ENCODE measurements at places on chromosomes 5 and 9.

DNA sequence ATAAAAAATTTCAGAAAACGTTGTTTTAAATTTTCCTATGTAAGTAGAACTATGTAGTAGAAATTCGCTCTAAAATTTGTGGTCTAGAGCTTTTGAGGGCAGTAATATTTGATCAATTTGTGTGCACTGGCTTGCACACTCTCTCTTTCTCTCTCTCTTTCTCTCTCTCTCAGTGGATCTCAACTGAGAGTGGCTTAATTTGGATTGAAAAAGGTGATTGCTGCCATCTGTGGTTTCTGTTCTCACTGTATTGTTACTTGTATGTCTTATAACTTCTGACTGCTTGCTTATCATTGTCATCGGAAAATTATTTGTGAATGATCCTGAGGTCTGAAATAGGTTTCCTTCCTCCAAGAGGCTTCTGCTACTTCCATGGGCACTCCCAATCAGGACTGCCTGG, 368.2 kb downstream of the KCTD16 start:
- DNase-seq, result no peak

DNA sequence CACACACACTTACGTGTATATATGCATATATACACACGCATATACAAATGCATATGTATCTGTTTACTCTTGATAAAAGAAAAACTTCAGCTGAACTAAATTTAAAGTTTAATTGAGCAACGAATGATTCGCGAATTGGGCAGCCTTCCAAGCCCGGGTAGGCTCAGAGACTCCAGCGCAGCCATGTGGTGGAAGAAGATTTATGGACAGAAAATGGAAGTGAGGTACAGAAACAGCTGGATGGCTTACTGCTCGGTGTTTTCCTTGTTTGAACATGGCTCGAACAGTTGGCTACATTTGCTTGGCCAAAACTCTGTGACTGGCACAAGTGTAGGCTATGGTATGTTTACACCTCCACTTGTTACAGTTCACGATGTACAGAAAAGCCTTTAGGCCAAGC, 239.3 kb upstream of the PRDM9 start:
- peak; percentile 17 for DNase-seq

DNA sequence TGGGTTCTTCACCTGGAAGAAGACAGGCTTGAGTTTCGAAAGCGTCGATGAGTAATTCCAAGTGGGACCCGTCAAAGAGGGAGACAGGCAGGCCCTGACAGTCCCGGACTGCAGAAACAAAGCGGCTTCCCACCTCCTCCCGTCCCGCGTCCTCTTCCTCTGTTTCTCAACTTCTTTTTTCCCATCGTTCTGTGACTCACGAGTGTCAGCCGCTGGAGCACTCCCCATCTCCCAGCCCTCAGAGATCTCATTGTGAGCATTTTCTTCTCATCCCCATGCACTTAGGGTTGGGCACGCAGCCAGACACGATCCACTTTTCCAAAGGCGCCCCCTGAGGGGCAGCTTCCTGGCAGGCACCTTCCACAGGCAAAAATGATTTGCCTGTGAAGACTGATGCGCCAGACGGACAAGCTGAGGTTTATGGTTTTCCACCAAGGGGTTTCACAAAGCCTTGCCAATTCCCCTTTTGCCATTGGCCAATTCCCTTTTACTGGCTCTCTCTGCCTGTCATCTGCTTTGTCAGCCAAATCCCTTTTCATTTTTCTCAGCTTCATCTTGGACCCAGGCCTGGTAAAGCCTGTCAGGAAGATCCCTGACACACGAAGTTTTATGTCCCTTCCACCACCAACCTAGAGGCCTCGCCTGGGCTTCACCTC, 86.5 kb upstream of the ANKRD55 start:
- no peak for DNase-seq

GRCh38 chr9:106277966-106278365, 583.6 kb downstream of the TMEM38B start:
- DNase-seq, result no peak

GRCh38 chr9:27784847-27785713, 211.8 kb upstream of the C9orf72 start:
- no peak for DNase-seq

DNA sequence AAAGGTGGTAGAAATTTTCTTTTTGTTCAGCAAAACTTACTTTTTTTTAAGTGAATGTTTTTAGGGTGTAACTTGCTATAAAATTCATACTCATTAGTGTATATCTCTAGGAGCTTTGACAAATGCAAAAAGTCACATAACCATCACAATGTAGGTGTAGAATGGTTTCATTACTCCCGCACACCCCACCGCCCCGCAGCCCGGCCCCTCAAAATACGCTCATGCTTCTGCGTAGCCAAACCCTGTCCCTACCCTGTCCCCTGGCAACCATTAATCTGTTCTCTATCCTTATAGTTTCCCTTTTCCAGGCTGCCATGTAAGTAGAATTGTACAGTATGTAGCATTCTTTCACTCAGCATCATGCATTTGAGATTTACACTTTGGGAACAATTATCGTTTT, 9.2 kb upstream of the PRLR start:
- no peak for DNase-seq

DNA sequence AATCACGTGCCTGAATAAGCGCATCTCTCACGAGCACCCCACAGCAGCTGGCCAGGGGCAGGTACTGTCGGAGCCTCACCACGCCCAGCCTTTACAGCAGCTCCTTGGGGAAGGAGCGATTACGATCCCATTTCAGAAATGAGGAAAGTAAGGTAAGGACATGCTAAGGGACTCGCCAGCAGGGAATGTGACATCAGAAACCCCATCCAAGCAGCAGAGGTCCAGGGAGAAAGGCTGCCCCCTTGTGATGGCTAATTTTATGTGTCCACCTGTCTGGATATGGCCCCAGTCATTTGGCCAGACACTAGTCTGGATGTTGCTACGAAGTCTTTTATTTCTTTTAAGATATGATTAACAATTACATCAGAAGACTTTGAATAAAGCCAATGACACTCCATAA, 77.3 kb downstream of the UBE2QL1 start:
- peak; percentile 64 for DNase-seq

- DNase-seq, result peak; percentile 52
Observed at GRCh38 chr9:110623462-110624025, 44.0 kb upstream of the SVEP1 start.

DNA sequence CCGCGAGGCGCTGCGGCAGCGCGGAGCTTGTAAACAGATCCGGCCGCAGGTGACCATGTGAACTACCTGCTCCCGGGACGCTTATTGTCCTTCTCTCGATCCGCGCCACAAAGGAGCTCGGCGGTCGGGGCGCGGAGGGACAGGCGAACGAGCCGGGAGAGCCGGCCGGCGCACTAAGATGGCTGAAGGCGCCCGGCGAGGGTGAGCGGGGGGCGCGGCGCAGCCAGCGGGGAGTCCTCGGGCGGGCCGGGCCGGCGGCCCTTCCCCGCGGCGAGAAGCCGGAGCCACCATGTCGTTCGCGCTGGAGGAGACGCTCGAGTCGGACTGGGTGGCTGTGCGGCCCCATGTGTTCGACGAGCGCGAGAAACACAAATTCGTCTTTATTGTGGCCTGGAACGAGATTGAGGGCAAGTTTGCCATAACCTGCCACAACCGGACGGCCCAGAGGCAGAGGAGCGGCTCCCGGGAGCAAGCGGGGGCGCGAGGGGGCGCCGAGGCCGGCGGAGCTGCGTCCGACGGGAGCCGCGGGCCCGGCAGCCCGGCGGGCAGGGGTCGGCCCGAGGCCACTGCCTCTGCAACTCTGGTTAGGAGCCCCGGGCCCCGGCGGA, 535 bp downstream of the JMY start:
- DNase-seq, result peak; percentile 16

GRCh38 chr9:36995927-36996705, 38.0 kb downstream of the PAX5 start:
- peak; percentile 62 for DNase-seq

- DNase-seq, result no peak
Observed at GRCh38 chr9:102975251-102975650, 19.9 kb upstream of the CYLC2 start.

DNA sequence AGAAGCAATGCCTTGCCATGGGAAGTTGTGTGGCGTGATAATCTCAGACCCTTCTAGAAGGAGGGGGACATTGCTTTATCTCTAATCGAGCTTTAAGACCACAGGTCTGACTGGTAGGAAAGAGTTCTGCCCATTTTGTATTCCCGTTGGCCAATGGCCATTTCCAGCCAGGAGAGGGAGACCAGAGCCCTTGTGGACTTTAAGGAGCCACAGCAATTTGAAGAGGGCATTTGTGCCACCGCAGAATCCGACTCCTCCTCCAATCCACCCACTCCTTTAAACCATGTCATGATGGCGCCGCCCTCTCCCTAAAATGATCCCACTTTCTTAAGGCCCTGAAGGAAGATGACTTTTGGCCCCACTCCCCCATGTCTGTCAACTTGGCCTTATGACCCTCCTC, 560.5 kb upstream of the ADAMTS16 start:
- no peak for DNase-seq

DNA sequence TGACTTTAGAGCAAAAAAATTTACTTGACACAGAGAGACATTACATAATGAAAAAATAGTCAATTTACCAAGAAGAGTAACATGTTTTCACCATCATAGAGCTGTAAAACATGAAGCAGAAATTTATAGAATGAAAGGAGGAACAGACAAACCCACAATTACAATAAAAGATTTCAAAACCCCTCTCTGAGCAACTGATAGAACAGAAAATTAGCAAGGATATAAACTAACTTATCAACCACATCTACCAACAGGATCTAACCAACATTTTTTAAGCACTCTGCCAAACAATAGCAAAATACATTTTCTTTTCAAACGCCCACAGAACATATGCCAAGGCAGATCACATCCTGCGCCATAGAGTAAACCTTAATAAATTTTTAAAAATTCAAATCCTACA, 17.9 kb downstream of the SLCO4C1 start:
- no peak for DNase-seq

DNA sequence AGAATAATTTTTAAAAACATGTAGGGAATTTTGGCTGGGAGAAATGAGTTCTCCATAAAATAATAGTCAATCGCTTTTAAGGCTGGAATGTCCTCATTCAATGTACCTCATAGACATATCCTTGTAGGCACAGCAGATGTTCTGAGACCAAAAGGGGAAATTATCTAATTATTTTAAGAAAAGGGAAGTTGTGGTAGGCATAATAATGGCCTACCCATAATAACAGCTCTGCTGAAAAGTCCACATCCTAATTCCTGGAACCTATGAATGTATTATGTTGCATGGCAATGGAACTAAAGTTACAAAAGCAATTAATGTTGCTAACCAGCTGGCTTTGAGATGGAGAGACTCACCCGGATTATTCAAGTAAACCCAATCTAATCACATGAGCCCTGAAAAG, 216.1 kb downstream of the TRIM36 start:
- no peak for DNase-seq

DNA sequence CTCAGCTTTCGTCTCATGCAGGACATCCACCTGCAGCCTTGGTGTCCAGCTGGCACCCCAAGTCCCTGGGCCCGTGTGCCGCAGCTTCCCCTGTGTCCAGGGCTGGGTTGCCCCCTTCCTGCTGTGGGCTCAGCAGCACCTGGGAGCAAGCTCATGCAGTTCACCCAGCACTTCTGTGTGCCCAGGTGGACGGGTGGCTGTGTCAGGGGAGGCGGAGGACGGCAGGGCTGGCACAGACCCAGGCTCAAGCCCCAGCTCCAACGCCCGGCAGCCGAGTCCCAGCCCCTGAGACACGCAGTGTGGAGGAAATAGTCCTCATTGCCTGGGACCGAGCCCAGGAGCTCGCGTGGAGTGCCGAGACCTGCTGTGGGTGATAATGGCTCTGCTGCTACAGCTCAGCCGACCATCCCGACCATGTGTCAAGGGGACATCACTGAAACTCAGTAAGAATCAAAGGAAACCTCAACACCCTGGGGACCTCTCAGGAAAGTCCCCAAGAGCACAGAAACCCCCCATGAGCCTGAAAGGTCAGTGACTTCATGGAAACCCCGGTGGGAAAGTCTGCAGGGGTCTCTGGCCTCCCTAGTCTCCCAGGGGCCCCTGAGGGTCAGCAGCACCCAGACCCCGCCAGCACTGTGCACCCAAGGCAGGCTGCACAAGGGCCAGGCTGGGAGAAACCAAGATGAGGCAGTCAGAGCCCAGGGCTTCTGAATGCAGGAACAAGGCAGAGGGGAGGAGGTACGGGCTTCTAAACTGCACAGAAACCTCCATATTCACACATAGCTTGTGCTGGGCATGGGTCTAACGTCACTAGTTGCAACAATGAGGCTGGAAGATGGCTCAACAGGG, 38.8 kb downstream of the LPCAT1 start:
- DNase-seq, result no peak

DNA sequence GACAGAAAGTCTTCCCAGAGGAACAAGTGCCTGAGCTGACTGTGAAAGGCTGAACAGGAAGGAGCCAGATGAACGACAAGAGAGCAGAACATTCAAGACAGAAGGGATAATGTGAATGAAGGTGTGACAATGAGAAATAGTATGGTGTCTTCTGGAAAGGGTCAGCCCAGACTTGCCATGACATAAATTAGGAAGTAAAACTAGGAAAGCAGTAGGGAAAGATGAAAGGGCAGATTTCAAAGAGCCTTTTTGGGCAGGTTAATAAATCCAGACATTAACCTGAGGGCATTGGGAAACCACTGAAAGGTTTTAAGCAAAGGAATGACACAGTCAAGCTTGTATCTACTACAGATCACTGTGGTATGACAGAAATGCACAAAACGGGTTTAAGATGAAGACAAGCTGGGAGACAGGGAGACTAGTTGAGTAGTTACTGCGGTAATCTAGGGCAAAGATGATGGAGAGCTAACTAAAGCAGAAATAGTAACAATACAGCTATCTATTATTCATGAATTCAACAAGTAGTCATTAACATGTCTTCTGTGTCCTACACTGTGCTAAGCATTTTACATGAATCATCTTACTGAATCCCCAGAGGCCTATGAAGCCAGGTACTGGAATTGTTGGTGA, 580.9 kb upstream of the WWC1 start:
- DNase-seq, result no peak

All from T47D (cell line).